ENCODE measurements at places on chromosomes 1 and 21. TPM values are rescaled to one million over a fixed set of nuclear protein-coding genes. Genes with fewer than 3 reads are reported as not detected.
A peak's percentile ranks its signal among the peaks of the same experiment; 100 is the strongest.

- no peak for DNase-seq
Observed at GRCh38 chr1:221873673-221874072, 131.8 kb upstream of the DUSP10 start.

The TCHHL1 gene
- polyA plus RNA-seq = not detected

The EPHA10 gene
- polyA plus RNA-seq = 0.25 TPM

DNA sequence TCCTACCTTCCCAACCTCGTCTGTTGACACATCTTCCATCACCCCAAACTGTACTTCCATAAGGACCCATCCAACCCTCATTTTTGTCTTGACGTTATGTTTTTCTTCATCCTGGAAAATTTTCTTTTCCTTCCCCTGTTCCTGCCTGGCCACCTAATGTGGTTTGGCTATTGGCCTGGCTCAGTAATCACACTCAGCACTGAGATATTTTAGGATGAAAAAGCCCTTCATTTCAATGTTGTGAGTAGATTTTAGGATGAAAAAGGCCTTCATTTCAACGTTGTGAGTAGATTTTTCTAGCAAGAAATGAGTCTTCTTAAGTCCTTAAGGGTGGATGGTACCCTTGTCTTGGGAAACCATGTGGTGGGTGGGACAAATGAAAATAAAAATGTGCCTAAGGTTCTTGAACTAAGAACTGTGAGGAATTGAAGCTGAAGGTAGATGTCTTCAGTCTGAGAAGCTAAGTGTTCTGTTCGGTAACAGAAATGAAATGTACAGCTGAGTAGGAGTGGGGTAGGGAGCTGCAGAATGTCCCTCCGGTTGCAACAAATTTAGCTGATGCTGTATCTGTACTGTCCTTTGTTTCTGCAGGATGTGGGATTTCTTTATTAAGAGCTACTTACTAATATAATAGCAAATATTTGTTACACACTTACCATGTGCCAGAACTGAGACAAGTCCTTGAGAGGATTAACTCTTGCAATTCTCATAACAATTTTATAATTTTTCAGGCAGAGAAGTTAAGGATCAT lies 36.1 kb downstream of the DNTTIP2 start:
- DNase-seq = no peak

GRCh38 chr1:20715406-20715805 lies 2.4 kb downstream of the KIF17 start:
- DNase-seq = no peak

GRCh38 chr1:233636503-233636877 lies 22.6 kb downstream of the KCNK1 start:
- DNase-seq = no peak

The NAV1 gene
- polyA plus RNA-seq = 28.2 TPM

The FMO1 gene
- polyA plus RNA-seq = 5.6 TPM

- DNase-seq = no peak
Observed at GRCh38 chr1:111719674-111720132, 19.5 kb downstream of the INKA2 start.

- DNase-seq = no peak
Observed at GRCh38 chr1:220296981-220297380, 24.7 kb upstream of the RAB3GAP2 start.

DNA sequence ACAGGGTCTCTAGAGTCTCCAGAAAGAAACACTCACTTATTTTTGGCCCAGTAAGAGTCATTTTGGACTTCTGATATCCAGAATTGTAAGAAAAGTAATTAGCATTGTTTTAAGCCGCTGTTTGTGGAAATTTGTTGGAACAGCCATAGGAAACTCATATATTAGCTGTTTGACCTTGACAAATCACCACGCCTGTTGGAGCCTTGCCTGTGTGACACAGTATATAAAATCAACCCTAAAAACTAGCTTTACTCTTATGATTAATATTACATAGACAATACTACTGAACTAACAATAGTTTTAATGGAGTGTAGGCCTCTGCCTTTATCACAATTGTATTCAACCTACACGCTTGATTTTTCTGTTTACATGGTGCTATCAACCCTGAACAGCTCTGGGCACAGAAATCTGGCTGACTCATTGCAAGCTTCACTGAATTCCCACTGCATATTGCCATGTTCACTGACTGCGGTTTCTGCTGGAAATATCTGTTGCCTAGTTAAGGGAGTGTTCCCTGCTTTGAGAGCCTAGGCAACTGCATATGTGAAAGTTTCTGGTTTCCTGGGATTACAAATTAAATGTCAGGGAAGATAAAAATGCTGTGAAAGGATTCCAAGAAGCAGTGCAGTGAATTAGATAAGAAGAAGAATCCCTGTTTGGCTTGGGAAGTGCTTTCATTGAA lies 419.5 kb upstream of the DEPDC1 start:
- DNase-seq = no peak

The FMO3 gene
- polyA plus RNA-seq = 0.97 TPM

DNA sequence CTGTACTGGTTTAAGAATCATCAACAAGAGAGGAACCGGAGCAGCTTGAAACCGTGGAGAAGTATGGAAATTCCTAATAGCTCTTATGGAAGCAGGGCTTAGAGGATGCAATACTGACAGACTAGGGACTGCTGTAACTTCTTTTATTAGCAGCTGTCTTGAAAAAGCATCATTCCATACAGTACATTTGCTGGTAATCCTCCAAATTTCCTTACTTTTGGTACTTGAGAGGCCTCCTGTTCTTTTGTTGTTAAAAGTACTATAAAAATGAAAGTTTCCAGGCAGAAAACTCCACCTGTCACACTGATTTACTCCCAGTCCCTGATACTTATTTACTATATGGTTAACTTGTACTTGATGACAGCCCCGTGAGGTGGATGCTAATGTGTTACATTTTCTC lies 7.7 kb downstream of the OMA1 start:
- DNase-seq = no peak

DNA sequence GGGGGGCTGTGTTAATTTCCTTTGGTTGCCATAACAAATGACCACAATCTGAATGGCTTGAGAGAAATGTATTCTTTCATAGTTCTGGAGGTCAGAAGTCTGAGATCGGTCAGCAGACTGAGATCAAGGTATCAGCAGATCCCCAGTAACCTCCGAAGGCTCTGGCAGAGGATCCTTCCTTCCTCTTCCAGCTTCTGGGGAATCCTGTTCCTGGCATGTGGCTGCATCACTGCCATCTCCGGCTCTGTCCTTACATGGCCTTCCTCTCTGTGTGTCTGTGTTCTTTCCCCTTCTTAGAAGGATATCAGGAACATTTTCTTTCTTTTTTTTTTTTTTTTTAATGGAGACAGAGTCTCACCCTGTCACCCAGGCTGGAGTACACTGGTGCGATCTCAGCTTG lies 25.8 kb downstream of the ACTL8 start:
- no peak for DNase-seq

DNA sequence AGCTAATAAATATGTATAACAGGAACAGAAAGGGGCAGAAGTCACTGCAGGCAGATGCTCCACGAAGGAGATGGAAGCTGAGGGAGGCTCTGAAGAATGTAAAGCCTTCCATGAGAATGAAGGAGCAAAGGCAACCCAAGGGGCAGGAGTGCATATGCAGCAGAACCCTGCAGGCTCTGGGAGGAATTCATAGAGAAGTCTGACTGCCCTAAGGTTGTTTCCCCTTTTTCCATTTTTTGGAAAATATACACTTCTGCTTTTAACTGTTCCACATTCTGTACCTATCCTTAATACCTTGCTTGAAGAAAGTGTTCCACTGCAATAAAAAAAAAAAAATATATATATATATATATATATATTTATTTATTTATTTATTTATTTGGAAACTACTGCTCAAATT lies 69.6 kb downstream of the CD34 start:
- no peak for DNase-seq

- DNase-seq = no peak
Observed at GRCh38 chr1:24892188-24893153, 37.6 kb downstream of the RUNX3 start.

DNA sequence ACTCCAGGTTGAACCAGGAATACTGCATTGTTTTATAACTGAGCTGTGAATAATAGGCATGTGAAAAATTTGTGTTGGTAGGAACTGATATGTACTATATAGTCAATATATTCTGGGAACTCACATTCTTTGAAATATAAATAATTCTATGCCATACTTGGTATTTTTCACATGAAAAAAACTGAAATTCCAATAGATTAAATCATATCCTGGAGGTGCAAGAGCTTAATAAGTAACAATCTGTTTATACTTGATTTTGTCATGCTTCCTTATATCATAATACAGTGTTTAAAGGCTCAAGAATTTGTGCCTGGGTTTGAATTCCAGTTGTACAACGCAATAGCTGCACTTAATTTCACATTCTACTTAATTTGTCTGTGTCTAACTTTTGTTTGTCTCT lies 387.0 kb downstream of the USP25 start:
- no peak for DNase-seq

- no peak for DNase-seq
Observed at GRCh38 chr1:11337580-11338073, 64.6 kb downstream of the UBIAD1 start.

The S100A5 gene
- not detected for polyA plus RNA-seq

The MYBPH gene
- polyA plus RNA-seq = not detected

DNA sequence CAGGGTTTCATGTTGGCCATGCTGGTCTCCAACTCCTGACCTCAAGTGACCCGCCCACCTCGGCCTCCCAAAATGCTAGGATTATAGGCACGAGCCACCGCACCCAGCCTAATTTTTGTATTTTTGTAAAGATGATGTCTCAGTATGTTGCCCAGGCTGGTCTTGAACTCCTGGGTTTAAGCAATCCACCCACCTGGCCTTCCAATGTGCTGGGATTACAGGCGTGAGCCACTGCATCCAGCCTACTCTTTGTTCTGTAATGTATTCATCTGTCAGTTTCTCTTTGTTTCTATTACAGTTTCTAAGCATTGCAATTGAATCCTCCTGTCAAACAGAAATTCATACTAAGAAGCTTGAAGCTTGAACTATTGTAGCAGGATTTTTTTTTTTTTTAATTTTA lies 54.8 kb upstream of the RCC1 start:
- no peak for DNase-seq

GRCh38 chr1:195933835-195934234 lies 674.4 kb downstream of the KCNT2 start:
- no peak for DNase-seq

GRCh38 chr1:115641762-115642167 lies at the start of gene VANGL1:
Gene VANGL1, plus strand, starts transcription at chr1:115641970. Its CDS starts 9,444 bp downstream, at chr1:115651414.
- DNase-seq = peak; percentile 57

- DNase-seq = no peak
Observed at GRCh38 chr1:33443705-33444180, 12.8 kb upstream of the PHC2 start.

GRCh38 chr1:167935216-167936067 lies 1.0 kb upstream of the DCAF6 start:
- DNase-seq = no peak

The CLCA1 gene
- polyA plus RNA-seq = not detected

DNA sequence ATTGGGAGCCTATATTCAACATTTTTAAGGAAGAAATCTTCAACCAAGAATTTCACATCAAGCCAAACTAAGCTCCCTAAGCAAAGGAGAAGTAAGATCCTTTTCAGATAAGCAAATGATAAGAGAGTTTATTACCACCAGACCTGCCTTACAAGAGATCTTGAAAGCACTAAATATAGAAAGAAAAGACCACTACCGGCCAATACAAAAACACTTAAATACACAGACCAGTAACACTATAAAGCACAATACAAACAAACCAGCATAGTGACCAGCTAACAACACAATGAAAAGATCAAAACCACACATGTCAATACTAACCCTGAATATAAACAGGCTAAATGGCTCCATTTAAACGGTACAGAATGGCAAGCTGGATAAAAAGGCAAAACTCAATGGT lies 165.4 kb downstream of the MRPL39 start:
- DNase-seq = no peak

The OLFML2B gene
- 12.7 TPM for polyA plus RNA-seq

GRCh38 chr21:38351961-38352521 lies 95.2 kb downstream of the KCNJ15 start:
- DNase-seq = no peak

The SFT2D2 gene
- 23.8 TPM for polyA plus RNA-seq

The CLEC20A gene
- polyA plus RNA-seq = 0.39 TPM

GRCh38 chr1:51667561-51667960 lies 50.7 kb downstream of the OSBPL9 start:
- DNase-seq = no peak

DNA sequence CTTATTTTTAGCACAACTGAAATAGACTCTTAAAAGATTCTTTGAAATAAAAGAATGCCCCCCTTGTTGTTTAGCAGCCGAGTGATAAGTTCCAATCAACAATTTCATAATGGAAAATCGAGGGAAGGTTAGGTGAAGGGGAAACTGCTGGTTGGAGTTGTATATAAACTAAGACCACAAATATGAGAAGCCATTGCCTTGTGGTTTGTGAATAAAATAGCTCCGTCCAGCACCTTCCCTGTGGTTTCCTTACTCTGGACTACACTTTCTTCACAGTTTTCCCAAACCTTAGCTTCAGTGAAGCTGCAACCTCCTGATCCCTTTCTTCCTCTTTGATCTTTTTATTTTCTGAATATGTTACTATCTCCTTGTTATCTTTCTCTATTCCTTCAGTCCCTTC lies 6.7 kb upstream of the RAB3GAP2 start:
- DNase-seq = no peak

The LRRIQ3 gene
- polyA plus RNA-seq = 1.1 TPM

DNA sequence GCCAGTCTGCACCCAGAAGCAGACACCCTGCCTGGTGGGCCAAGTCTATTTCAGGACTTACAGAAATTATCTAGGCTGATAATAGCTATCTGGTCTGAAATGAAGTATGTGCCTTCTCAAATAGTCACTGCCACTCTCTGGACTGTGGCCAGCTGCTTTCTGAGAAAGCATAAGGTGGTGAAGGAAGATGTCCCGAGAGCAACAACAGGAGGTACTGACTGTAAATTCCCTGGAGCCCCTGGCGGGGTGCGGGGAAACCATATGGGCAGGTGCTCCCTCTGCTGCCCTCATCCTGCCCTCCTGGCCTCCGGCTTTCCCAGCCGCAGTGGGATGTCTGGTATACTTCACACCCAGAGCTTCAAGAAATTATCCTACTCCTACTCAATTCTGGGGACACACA lies 86.8 kb downstream of the TGFBR3 start:
- DNase-seq = no peak

DNA sequence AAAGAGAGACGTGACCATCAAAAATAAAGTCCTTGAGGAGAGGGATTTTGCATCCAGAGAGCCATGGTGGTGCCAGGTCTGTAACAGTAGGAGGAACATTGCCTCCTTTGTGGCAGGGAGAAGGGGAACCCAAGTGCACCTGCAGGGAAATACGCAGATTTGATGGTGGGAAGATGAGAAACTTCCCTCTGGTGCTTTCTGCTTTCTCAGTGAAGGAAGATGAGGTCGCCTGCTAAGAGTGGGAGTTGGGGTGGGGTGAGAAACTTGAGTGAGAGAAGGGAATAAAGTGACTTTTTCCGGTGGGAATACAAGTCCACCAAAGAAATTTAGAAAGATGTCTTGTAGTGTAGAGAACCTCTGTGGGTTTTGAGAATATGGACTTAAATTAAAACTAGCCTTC lies 9.1 kb downstream of the PLA2G4A start:
- no peak for DNase-seq

The ANKRD65 gene
- 35.3 TPM for polyA plus RNA-seq

The DCST2 gene
- 2.4 TPM for polyA plus RNA-seq

The ALX3 gene
- not detected for polyA plus RNA-seq

- no peak for DNase-seq
Observed at GRCh38 chr1:185533596-185533995, 200.6 kb upstream of the HMCN1 start.

- DNase-seq = no peak
Observed at GRCh38 chr1:206676499-206676898, 8.2 kb upstream of the MAPKAPK2 start.

The FAM72B gene
- polyA plus RNA-seq = 5.7 TPM

The LRRC53 gene
- polyA plus RNA-seq = not detected

- DNase-seq = peak; percentile 12
Observed at GRCh38 chr1:71046891-71047634, 553 bp downstream of the PTGER3 start.

All from left lung (tissue), 14 donors.